ENCODE measurements at places on chromosomes 6 and 20.
A peak's percentile ranks its signal among the peaks of the same experiment; 100 is the strongest.

- no peak for DNase-seq
Measured at GRCh38 chr20:47544240-47544639, 42.6 kb downstream of the NCOA3 start.

DNA sequence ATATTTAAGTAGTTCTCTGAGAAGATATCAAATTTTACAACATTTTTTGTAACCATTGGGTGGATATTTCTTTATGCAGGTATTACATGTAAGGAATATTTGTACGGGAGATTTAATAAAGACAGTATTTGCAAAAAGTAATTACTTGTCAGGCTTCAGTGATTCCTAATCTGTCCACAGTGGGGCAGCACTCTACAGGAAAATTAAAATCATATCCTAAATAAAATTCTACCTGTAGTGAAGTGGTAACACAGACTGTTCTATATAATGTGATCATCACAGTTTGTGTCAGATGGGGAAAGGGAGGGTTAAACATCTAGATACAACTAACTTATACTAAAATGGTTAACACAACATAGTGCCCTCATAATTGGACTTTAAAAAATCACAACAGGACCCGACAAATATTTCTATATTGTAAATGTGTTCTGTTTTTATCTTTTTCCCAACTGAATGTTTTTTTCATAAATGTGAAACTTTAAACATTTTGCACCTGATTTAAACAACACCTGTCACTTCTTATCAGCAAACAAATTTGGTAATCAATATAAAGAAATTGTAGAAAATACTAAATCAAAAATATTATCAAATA is 145.6 kb upstream of the MANEA start:
- DNase-seq = no peak

DNA sequence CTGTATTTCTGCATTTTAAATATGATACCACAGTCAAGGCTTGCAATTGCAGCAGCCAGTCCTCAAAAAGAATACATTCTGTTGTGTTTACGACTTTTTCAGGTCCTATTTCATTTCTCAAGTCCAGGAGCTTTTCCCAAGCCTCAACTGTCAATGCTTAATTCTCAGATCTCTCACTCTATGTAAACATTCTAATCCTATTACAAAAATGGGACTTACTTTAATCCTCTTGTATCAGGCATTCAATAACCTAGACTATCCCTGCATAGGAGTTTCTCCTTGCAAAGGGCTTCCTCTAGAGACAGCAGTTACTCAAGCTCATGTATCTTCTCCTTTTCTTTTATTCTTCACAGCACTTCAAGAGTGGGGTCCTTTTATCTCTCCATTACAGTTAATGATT is 1293.0 kb downstream of the GRIK2 start:
- DNase-seq = no peak

DNA sequence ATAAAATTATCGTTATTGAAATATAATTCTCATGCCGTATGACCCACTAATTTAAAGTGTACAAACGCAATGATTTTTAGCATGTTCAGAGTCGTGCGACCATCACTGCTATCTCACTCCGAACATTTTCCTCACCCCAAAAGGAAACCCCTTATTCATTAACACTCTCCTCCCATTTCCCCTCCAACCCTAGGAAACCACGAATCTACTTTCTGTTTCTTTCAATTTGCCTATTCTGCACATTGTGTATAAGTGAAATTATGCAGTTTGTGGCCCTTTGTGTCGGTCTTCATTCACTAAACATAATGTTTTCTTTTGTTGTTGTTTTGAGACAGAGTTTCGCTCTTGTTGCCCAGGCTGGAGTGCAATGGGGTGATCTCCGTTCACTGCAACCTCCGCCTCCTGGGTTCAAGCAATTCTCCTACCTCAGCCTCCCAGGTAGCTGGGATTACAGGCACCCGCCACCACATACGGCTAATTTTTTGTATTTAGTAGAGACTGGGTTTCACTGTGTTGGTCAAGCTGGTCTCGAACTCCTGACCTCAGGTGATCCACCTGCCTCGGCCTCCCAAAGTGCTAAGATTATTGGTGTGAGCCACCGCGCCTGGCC is 99.7 kb upstream of the ZNF217 start:
- DNase-seq = no peak

GRCh38 chr20:36102809-36103596 is 51.5 kb upstream of the EPB41L1 start:
- no peak for DNase-seq

- no peak for DNase-seq
Measured at GRCh38 chr6:66421570-66421969, 714.5 kb upstream of the EYS start.

DNA sequence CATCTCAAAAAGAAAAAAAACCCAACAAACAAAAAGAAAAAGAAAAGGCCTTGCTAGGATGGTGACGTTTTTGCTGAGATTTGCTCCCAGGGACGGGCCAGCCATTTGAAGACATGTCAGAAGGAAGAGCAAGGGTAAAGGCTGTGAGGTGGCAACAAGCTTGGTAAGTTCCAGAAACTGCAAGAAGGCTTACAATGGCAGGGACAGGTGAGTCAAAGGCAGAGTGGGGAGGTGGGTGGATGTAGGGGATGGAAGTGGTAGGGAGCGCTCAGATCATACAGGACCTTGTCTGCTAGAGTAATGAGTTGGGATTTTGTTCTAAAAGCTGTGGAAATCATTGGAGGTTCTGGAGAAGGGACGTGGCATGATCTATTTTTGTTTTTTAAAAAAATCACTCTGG is 4.3 kb downstream of the KIF3B start:
- DNase-seq = no peak

- DNase-seq = peak; percentile 66
Measured at GRCh38 chr6:154606457-154606856, 96.0 kb upstream of the CNKSR3 start.

DNA sequence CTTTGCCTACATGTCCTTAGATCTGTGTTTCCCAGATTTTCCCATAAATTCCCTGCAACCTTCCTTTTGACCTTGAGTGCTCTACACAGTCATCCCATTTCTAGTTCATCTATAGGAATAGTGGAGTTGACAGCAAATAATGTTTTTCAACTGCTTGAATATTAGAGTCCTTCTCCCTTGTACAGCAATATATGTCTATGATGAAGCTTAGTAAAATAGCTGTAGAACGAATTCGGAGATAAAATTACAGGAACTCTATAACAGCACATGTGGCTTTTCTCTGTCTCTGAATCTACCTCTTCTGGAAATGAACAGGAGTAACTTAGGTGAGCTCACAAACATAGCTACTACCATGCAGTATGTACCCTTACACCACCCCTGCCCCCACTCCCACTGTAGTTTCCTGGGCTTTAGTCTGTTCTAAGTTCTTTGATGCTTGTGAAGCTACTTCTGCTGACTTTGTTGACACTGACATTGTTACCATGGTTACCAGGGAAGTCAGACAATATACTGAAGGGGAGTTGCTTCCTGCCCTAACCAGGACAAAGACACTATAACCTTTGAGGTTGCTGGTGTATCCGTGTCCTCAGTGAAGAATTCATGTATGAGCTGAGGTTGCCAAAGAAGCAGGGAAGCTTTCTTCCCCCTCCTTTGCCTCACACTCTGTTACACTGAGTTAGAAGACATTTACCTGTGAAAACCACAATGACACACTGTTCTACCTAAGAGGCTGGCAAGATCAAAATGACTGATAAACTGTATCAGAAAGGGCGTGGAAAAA is 35.8 kb upstream of the SHLD1 start:
- DNase-seq = peak; percentile 3

DNA sequence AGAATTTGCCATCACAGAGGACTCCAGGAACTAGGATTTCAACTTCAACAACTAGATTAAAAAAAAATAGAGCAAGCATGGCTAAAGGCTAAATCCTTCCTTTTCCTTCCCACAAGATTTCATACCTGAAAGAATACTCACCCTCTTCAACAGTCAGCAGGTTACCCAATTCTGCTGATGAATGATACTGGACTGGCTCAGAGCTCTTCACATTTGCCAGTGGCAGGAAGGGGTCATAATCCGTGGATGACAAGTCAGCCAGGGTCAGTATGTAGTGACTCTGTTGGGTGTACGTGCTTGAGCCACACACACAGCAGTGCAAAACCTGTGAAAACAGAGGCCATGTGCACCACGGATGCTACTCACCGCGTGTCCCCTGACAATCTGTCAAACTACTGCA is 152.9 kb downstream of the INSM1 start:
- no peak for DNase-seq

DNA sequence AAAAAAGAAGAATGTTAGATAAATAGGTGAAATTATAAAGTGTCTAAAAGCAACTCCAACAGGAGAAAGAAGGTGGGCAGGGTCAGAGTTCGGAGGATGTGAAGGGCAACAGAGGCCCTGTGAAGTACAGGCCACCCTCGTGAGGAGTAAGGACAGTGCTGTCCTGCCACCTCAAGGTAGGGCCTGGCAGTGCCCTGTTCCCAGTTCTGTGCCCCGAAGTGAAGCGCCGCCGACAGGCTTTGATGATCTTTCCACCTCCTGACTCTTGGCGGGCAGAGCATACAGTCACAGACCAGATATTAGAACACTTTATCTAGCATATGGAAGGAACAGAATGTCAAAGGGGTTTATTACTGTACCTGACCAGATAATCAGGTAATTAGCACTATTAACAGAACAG is 75.8 kb downstream of the GJA10 start:
- no peak for DNase-seq

- DNase-seq = no peak
Measured at GRCh38 chr6:166989427-166990032, 9.7 kb upstream of the CEP43 start.

DNA sequence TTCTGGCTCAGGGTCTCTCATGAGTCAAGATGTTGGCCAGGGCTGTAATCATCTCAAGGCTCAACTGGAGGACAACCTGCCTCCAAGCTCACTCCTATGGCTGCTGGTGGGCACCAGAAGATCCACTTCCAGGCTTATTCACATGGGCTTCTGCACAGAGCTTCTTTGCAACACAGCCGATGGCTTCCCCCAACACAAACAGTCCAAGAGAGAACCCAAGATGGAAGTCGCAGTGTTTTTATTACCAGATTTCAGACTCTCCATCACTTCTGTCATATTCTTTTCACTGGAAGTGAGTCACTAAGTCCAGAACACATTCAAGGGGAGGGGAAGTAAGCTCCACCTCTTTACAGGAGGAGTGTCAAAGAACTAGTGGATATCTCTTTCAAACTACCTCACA is 75.5 kb downstream of the CD164 start:
- no peak for DNase-seq

GRCh38 chr6:4613381-4613780 is 162.8 kb upstream of the CDYL start:
- DNase-seq = no peak

- DNase-seq = no peak
Measured at GRCh38 chr20:19260412-19261090, 48.1 kb downstream of the SLC24A3 start.

DNA sequence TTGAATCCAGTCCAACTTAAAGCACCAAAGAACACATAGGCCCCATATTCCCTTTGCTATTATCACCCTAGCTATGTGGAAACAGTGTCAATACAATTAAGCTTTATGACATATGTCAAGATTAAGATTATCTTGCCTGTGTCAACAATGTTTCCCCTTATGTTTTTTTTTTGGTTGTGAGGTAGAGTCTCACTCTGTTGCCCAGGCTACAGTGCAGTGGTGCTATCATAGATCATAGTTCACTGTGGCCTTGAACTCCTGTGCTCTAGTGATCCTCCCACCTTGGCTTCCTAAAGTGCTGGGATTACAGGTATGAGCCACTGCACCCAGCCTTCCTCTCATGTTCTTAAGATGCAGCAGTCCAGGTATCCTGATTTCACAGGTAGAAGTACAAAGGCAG is 17.8 kb downstream of the AFG1L start:
- no peak for DNase-seq

DNA sequence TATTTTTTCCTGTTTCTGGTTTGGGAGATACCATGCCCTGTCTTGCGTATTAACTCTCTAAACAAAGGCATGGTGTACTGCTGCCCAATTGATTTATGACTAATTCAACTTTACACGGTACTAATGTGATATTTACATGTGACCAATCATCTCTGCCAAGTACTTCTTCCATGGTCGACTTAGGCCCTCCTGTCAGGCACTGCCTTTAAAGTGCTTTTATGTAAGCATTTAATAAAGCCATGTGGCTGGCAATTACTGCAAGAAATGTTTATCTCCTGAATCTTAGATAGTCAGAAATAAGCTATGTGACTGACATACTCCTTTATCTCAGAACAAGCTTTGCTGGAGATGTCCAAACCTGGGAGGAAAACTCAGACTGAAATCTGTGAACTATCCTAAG is 323.4 kb downstream of the BTBD3 start:
- no peak for DNase-seq

DNA sequence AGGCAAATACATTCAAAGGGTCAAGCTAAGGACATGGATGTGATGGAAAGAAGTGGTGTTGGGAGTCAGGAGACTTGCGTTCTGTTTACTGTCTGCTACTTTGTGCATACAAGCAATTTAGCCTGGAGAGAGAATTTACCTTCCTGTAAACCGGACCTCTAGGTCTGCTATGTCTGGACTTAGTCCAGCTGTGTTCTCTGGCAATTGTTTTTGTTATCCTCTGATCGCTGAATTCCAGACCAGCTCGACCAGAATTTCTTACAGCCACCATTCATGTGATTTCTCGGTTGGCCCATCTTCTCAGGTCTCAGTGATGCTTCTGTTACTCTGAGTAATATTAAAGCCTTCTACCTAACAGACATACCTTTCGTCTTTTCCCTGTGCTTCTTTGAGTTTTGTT is 75.2 kb downstream of the LRRC1 start:
- DNase-seq = no peak

- no peak for DNase-seq
Measured at GRCh38 chr20:21326700-21327099, 23.6 kb downstream of the XRN2 start.

GRCh38 chr20:25407311-25408169 is at the start of gene GINS1:
Gene GINS1 (plus strand): TSS chr20:25407673. CDS start chr20:25407821, 148 bp downstream.
- peak; percentile 56 for DNase-seq

DNA sequence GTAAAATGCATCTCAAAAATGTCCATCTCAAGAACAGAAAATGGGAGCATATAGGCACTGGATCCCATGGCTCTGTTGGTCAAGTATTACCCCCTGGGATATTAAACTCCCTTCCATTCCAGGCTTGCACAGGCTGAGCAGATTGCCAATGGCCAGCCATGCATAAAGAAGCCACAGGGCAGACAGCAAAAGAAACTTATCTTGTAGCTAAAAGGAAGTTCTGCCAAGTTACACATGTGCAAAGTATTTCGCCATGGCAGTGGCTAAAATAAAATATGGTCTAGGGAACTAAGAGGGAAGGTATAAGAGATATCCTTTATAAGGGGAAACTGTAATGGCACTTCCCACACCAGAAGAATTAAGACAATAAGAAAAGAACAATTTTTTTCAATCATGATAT is 415.6 kb upstream of the BTBD3 start:
- no peak for DNase-seq

GRCh38 chr6:166488701-166489100 is 97.8 kb downstream of the RAMACL start:
- DNase-seq = no peak

DNA sequence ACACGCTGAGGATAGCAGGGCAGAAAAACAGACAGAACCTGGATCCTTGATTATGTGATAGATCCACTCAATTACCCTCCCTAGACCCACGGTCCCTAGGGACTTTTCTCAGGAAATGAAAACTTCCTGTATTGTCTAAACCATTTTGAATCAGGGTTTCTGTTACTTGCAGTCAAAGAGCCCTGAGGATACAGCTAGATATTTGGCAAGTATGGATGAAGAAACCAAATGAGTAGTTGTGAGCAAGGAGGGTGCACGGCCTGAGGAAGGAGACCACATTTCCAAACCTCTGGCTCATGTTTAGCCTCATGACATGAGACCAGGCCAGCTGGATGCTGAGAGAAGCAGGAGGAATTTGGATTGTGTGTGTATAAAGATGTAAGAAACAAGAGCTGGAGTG is 91.6 kb downstream of the MRPL14 start:
- DNase-seq = no peak
